ENCODE measurements at places on chromosomes 11 and 22.

- DNase-seq: no peak
These were observed 98.0 kb upstream of the THY1 start for GRCh38 chr11:119520966-119521365.

DNA sequence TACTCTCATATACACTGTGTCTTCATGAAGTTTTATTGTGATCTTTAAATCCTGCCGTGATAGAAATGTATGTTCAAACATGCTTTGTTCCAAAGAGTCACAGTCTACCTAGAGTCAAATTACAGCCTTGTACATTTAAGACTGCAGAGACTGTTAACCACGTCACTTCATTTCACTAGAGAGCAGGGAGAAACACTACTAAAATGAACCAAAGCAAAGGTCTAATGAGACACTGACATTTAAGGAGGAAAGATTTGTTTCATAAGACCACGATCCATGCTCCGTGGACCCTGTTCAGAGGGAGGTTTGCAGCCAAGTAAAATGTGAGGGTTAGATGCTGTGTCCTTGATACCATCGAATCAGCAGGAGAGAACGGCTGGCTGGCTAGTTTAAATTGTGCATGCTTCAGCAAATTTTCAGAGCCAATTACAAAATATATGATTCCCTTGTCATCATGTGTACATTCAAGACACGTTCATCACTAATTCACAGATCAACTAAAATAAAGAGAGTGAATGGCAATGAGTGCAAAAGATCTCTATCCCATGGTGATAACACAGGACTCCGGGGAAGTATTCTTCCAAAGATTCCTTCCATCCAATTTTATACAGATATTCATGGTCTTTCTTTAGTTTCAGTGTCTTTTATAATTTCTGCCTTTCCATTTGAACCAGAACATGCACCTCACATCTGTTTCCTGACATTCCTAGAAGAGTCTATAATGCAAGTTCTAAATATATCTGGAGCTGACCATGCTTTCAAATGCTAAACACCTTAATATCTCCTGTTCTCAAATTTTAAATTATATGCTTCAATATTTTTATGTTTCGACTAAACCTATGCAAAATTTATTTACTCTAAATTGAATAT, 960.9 kb upstream of the FAT3 start:
- DNase-seq: no peak

DNA sequence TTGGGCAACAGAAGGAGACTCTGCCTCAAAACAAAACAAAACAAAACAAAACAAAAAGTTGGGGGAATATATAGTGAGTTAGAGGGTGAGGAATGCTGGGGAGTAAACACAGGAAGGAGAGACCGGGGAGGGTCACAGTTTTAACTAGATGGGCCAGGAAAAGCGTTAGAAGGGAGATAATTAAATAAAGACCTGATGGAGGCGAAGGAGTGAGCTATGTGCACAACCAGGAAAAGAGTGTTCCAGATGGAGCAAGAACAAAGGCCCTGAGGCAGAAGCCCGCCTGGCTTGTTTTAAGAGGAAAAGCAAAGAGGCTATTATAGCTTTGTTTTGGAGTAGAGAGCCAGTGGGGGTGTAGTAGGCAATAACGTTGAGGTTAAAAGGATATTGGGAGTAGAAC, 4.8 kb upstream of the PLA2G6 start:
- DNase-seq: no peak

- DNase-seq: peak; percentile 72
These were observed at the start of gene OR6A2 for GRCh38 chr11:6799402-6799801. TSS of gene OR6A2 (minus strand) at chr11:6799689. CDS start at chr11:6795708, 3,981 bp downstream.

DNA sequence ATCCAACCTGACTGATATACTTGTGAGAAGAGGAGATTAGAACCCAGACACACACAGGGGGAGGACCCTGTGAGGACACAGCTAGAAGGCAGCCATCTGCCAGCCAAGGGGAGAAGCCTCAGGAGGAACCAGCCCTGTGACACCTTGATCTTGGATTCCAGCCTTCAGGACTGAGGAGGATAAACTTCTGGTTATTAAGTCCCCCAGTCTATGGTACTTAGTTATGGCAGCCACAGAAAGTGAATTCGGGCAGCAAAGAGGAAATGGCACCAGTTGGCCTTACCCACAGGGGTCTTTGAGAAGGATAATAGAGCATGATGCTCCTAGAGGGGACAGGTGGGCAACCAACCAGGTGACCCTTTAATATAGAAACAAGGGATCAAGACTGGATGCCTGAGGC, 49.4 kb downstream of the ASCL2 start:
- no peak for DNase-seq

DNA sequence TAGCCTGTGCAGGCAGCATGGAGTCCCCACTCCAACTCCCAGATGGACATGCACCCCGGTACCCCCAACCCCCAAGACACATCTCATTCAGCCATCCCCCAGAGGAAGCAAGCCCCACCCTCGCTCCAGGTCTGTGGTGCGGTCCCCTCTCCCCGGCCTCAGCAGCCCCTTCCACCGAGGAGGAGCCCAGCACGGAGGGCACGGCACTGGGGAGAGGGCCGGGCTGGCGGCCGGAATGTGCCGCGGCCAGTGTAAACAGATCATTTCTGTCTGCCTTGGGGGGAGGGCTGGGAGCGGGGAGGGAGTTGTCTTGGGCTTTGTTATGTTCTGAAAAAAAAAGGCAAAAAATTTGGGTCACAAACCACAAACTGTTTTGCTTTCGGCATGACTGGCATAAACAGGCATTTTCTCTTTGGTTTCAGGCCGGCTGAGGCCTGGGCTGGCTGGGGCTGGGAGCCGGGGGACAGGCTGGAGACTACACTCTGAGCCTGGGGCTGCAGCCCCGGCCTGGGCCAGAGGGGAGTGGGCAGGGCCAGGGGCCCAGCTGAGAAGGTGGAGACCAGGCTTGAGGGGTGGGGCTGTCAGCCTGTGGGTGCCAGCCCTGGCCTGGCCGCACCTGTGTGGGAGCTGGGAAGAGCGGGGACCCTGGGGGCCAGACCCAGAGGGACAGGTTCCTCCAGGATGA, 16.8 kb downstream of the IGF2 start:
- peak; percentile 26 for DNase-seq

DNA sequence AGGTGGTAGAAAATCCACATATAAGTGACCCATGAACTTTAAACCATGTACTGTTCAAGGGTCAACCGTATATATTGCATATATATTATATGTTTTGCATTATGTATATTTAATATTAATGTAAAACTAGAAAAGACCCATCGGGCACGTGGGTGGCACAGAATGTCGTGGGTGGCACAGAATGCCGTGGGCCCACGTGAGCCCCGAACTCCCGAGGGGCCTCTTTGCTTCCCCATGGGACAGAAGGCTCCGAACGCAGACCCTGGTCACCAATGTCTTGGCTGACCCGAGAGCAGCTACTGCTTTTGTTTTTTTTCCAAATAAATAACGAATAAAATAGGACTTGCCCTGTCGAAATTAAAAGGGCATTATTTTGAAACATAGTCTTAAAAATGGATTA, 415.4 kb downstream of the BRD1 start:
- no peak for DNase-seq

DNA sequence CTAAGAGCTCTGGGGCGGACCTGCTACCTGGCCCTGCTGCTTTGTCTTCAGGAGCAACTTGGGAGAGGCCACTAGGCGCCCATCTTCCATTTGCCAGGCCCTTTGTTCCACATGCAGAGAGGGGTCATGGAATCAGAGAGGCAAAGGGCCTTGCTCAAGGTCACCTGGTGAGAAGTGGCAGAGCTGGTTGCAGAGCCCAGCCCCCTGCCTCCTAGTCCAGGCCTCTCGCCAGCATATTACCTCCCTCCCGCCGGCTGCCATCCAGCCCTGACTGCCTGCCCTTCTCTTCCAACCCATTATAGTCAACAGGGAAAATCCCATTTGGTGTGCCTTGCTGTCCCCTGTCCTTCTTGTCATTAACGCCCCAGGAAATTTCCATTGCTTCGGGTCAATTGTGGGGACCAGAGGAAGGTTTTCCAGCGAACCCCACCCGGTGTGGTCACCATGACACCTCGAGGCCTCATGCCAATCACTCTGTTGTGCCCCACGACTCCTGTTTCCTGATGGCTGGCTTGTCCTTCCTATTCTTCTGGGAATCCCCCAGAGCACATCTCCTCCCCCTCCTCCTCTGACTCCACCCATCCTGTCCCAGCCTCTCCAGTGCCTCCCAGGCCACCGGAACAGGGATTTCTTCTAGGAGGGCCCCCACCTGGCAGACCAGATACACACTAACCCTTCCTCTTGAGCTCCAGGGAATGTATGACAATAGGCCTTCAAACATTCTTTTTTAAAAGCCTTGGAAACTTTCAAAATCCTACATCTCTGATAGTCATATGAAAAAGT, 77.0 kb downstream of the NECTIN1 start:
- no peak for DNase-seq

- no peak for DNase-seq
These were observed 18.0 kb upstream of the CHST1 start for GRCh38 chr11:45683271-45684058.

DNA sequence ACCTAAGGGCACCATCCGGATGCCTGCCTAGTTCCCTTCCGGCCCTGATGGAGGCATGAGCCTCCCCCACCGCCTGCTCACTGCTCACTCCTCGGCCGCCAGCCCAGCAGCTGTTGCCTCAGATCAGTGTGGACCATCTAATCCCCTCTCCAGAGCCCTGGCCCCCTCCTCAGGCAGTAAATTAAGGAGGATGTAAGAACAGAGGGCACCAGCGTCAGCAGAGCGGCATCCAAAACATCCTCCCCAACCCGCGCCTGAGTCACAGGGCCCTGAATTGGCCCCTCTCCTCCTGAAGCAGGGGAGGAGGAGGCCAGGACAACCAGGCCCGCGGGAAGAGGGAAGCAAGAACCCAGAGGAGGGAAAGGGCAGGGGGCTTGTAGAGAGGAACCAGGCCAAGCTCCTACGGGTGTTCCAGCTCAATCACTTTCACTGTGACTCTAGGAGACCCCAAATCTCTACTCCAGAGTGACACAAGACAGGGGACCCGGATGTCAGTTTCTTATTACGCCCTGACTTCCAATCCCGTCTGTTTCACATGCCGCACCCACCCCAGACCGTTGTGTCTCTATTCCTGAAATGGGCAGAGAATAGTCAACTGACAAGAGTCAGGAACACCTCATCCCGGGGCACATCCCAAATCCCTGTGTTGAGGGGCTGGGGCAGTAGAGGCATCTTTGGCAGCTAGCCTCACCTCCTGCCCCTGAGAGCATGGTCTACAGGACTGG, 31.3 kb upstream of the MYOD1 start:
- DNase-seq: no peak

GRCh38 chr11:39374963-39375698, 2084.3 kb downstream of the LRRC4C start:
- peak; percentile 35 for DNase-seq
